NCI-H2107 (cell line): ENCODE measurements at places on chromosomes 3 and 15.

- no peak for DNase-seq
These were observed 585 bp downstream of the CSK start for GRCh38 chr15:74782259-74783071.

DNA sequence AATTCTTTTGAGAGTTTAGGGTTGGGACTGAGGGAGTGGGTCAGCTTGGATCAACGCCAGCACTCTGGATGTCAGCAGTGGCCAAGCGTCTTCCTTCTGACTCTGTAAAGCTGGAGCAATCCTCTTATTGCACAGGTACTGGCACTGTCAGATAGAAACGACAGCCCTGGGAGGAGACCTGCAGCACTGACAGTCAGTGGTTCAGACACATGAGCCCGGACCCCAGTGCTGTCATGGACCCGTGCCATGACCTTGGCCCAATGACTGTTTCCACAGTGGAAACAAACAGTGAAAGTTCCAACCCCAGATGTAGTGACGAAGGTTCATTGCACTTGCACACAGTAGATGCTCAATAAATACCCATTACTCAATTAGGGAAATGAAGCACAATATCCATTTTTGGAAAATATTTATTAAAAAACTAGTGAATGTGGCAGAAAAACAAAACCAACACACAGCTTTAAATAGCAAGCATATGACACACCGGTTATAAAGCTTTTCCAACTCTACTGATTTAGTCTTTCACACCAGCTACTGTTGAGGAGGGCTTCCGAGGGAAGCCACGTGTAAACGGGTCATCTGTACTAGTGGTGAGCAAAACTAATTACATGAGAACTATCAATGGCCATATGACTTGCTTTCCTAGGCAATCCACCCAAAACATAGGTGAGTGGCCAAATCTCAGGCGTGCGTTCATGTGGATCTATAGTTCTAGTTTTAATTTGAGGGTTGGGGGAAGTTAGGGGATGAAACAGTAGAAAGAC lies 22.1 kb downstream of the SIAH2 start:
- DNase-seq, result no peak

GRCh38 chr3:48503401-48504050 lies 448 bp downstream of the SHISA5 start:
- DNase-seq, result no peak

GRCh38 chr3:66592016-66592761 lies 91.4 kb upstream of the LRIG1 start:
- DNase-seq, result no peak

DNA sequence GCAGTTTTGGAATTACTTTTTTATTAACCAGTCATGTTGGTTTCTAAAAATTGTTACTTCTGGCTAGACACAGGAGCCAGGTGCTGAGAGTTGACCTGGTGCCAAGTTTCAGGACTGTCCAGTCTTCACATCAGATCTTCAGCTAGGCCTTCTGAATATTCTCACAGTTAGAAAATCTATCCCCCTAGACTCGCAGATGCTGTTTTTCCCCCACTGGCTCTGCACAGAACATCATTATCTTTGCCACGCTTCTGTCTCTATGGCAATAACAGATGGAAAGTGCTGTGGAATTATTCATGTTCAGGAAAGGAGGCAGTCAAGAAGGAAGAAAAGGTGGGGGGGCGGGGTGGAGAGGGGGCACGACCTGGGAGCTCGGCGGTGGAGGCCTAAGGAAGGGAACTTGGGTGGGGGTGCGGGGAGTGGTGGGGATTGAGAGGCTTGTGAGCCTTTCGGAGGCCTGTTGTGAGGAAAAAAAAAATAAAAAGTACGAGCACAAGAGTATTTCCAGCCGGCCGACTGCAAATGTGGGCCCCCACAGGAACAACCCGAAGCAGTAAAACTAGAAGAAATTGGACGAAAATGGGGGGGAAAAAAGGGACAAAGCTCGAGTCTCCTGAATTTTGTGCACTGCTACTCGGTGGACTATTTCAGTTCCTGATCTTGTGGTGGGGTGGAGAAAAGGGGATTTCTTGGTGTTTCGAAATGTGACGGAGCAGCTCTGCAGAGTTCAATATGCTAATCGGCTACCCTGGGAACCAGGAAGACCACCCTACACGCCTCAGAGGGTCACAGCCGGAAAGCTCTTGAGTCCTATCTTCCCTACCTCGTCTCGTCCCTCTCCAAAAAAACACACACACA lies 1.5 kb upstream of the SKIL start:
- no peak for DNase-seq

DNA sequence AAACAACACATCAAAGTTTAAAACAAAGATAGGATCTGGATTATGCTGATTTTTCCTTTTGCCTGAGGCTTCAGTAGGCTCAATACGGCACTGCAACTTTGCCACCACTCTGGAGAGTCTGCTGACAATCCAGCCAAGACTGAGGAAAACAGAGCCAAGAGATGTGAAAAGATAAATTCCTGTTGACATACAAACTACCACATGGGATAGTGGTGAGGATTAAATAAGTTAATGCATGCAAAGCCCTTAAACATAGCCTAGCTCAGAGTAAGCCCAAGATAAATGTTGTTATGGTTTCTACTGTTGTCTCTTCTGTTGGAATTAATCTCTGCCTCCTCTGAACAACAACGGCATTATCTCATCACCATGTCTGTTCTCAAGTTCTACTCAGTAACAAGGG lies 245.9 kb upstream of the LMCD1 start:
- no peak for DNase-seq

DNA sequence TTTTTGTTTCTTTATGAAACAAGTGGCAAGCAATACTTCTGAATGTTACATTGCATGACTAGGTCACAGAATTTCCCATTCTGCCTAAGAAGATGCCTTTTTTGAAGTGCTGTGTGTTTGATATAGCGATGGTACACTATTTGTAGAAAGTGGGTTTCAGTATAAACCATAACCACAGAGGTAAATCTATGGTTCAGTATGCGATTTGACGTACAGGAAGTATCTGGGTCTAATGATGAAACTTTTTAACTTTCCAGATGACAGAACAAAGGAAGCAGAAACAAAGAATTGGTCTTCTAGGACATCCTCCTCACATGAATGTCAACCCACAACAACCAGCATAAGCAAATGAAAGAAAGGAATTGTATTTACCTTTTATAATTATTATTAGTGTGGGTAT lies 133.4 kb upstream of the BHLHE40 start:
- no peak for DNase-seq

GRCh38 chr3:101074518-101074917 lies 81.3 kb upstream of the ABI3BP start:
- no peak for DNase-seq

DNA sequence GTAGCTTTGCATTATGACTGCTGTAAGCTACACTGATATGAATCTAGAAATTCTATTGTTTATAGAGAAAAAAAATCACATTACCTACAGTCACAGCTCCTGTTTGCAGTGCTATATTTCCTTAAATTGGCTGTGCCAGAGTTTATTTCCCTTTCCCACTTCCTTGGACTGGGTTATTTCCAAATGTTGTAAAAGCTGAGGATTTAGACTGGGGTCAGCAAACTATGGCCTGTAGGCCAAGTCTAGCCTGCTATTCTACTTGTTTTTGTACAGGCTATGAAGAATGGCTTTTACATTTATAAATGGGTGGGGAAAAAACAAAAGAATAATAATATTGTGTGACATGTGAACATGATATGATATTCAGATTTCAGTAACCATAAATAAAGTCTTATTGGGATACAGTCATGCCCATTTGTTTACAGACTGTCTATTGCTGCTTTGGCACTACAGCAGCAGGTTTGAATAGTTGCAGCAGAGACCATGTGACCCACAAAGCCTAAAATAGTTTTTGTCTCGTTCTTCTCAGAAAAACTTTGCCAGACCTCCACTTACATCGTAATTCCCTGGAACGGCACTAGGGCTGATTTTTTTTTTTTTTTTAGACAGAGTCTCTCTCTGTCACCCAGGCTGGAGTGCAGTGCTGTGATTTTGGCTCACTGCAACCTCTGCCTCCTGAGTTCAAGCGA lies 7.8 kb downstream of the GLDN start:
- no peak for DNase-seq

DNA sequence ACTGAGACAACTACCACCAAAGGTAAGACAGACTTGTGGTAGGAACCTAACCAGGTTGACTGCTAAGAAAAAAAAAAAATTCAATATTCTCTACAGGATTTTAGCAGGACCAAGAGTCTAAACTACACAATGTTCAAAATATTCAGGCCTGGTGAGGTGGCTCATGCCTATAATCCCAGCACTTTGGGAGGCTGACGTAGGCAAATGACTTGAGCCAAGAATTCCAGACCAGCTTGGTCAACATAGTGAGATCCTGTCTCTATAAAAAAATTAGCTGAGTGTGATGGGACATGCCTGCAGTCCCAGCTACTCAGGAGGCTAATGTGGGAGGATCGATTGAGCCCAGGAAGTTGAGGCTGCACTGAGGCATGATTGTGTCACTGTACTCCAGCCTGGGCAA lies 341.6 kb upstream of the WNT5A start:
- no peak for DNase-seq

DNA sequence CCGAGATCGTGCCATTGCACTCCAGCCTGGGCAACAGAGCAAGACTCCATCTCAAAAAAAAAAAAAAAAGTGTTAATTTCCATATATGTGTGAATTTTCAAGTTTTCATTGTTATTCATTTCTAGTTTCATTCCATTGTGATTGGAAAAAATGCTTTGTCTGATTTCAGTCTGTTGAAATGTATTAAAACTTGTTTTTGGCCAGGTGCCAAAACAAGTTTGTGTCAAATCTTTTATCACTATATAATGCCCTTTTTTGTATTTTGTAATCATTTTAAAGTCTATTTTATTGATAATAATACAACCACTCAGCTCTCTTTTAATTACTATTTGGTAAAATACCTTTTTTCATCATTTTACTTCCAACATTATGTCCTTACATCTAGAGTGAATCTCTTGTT lies 42.5 kb downstream of the TFRC start:
- no peak for DNase-seq

DNA sequence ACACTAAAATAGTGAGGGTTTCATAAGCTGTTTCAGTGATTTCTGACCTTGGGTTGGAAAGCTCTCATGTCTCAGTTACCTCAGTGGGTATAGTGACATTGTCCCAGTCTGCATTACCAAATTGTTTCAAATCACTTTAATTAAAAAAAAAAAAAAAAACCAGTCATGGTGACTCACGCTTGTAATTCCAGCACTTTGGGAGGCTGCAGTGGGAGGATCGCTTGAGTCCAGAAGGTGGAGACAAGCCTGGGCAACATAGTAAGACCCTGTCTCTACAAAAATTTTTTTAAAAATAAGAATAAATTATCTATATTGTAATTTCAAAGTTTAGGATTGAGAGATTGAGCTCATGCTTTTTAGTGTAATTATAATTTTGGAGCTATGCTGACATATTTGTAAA lies 78.0 kb downstream of the MBNL1 start:
- DNase-seq, result no peak

DNA sequence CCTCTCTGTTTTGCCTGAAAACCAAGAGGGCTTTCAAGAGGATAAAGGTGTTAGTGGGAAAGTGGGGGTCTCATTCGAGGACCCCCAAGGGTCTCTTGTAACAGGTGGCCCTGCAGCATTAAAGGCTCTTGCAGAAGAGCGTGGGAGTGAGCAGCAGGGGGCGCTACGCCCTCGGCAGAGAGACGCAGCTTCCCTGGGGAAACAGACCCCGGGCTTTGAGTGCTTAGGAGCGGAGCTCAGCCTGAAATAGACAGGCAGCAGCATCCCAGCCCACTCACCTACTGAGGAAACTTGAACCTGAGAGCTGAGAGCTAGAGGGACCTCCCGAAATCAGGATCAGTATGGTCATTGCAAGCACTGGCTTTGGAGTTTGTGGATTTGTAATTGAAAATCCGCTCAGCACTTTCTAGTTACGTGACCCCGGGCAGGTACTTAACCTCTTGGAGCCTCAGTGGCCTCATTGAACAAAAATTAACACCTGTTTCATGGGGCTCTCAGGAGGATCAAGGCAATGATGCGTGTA lies 25.7 kb downstream of the RPLP1 start:
- peak; percentile 46 for DNase-seq

- no peak for DNase-seq
These were observed 72.6 kb upstream of the ZBED2 start for GRCh38 chr3:111667621-111668239.

DNA sequence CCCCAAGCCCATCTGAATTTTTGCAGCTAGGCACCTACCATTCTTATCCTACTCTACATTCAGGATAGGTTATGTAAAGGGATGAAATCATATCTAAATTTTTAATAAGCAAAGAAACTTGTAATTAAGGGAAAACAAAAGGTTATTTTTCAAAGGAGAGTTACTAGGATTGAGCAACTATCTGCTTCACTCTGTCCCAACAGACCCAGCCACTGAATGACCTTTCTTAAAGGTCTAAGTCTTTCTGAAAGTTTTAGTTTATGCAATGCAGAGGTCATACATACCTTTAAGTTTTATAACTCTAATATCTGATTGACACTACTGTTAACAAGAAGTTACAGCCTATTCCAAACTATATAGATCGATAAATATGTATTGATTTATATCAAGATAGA lies 209.2 kb upstream of the CTNNB1 start:
- DNase-seq, result no peak
